ENCODE measurements at places on chromosomes 3 and 15.

- DNase-seq, result peak; percentile 61
These were observed 30.5 kb downstream of the KLF13 start for GRCh38 chr15:31357148-31357547.

DNA sequence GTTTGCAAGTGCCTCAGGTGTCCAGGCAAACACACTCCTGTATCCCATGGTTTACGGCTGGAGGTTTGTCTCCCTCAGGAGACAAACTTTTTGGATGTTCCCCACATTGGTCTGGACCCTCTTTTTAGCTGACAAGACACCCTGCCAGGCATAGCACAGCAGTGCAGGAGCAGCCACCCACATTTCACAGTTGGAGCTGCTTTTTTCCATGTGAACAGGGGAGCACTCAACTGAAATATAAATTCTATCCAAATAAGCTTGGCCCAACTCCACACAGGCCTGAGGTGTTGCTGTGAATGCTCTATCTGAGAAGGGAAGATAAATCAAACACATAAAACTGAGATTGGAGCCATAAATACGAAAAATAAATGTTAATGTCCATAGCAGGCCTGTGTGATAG, 501.3 kb upstream of the IL12A start:
- DNase-seq, result no peak

DNA sequence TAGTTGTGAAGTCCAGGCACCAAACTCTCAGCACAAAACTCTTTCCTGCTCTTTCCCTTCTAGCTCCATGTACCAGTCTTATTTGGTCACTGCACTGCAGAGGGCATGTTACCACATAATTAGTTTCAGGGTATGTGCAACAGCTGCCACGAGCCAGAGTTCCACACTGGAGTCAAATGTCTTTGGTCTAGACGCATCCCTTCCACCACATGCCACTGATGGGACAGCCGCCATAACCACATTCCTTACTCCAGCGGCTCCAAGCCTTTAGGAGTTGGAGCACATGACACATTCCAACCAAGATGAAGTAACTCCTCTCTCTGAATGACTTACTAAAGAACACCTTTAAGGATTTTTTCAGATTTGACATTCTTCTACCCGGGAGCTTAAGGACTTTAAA, 153.4 kb downstream of the ERC2 start:
- DNase-seq, result no peak

DNA sequence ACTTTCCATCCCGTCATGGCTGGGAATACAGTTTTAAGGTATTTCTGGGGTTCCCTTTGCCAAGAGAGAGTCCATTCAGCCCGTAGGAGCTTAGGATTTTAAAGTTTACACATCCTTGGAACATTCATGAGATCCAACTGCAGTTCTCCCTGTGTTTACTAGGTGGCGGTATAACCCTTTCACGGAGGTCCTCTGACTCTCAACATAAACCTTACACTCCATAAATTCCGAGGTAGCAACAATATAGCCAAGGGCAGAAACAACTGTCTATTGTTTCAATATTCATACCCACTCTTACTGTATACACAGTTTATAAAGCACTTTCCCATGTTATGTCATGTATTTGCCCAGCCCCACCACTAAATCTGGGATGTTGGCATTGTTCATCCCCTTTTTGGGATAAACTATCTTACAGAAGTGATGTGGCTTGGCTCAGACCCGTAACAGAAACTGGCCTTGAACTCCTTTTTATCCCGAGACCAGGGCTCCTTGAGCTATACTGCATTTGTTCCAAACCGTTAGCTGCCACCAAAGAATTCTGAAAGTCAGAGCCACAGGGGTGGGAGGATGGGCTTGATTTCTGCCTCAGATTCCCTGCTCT, 69.2 kb upstream of the COL6A5 start:
- no peak for DNase-seq

DNA sequence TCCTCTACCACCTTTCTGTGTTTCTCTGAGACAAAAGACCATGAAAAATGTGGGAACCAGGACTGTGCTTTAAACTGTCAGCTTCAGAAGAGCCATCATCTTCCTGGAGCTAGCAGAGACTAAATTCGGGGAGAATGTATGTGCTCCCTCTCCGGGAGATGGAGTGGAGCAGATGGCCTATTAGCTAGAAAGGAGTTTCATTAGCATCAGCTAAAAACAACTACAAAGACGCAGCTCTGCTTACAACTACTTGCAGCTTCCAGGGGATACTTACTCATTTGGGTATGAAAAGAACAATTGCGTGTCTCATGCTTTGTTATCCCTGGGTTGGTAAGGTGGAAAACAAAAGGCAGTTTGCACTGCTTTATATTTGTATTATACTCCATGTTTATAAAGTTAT, 159.6 kb downstream of the MFSD1 start:
- no peak for DNase-seq

GRCh38 chr3:21447476-21448151, 303.4 kb downstream of the ZNF385D start:
- no peak for DNase-seq

Data from stimulated activated naive CD4-positive, alpha-beta T cell (primary cell).